ENCODE measurements at places on chromosomes 4 and X.

GRCh38 chrX:123779908-123780396 lies 47.1 kb upstream of the THOC2 start:
- DNase-seq: no peak

DNA sequence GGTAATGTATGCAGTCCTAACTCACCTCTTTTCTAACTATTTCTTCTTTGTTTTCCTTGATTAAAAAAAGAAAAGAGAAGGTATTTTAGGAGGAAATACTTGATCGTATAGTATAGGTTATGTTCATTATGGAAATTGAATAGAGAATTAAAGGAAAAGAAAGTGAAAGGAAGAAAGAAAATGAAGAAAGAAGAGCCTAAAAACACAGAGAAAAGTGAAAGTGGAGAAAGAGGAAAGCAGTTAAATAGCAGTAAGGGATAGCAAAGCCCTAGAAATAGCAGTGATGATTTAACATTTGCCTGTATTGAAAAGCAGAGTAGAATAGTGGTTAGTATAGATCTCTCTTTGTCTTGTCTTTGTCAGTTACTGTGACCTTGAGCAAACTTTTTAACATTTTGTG lies 37.0 kb downstream of the MRPL1 start:
- DNase-seq: no peak

- DNase-seq: peak; percentile 16
These were observed 38.1 kb downstream of the KDR start for GRCh38 chr4:55087009-55087912.

DNA sequence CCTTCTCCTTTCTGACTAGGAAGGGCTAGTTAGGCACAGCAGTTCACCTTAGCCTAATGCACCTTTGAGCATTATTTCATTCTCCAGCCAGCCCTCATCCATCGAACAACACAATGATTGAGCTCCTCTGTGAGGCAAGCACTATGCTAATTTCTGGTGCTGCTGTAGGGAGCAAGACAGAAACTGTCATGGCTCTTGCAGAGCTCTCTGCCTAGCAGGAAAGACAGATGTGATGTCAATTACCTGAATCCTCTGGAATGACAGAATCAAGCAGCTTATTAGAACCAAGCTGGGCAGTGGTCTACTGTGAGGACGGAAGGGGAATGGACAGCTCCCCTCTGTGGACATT lies 256.1 kb upstream of the NOCT start:
- DNase-seq: no peak

GRCh38 chrX:123157586-123157985 lies 26.5 kb upstream of the GRIA3 start:
- DNase-seq: no peak

DNA sequence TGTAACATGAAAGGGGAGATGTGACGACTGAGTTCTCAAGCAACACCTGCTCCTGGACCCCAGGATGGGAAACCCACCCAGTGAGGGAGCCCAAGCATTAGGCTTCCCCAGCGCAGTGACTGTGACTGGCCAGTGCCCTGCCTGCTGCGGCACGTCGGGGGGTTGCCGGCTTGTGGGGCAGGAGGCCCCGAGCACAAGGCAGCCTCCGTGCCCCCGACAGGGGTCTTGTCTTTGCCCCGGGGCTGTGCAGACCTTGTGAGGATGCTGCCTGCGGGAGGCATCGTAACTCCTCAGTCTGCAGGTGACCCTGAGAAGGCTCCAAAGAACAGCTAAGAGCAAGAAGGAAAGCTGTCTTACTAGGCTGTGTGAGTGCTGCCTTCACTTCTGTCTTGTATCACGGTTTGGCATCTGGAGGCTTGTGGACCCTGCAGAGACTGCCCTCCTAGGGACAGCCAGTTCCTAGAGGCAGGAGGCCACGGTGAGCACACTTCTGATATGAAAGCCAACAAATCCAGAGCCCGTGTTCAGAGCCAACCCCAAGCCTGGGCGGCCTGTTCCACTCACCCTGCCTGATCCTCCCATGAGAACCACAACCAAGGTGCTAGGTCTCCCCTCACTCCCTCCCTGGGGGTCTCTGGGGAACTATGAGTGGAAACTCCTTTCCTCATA lies 47.7 kb downstream of the FGFRL1 start:
- no peak for DNase-seq

- DNase-seq: no peak
These were observed 401 bp upstream of the EDNRA start for GRCh38 chr4:147480502-147480890.

GRCh38 chrX:154603438-154604430 lies 15.3 kb downstream of the CTAG1B start:
- DNase-seq: peak; percentile 54

GRCh38 chrX:1246816-1247215 lies 21.8 kb upstream of the CSF2RA start:
- peak; percentile 62 for DNase-seq

- DNase-seq: no peak
These were observed 261.1 kb upstream of the PLCXD1 start for GRCh38 chrX:19912-20571.

- DNase-seq: no peak
These were observed 207.9 kb downstream of the HS6ST2 start for GRCh38 chrX:132750331-132751062.

GRCh38 chr4:40316782-40317635 lies 18.1 kb upstream of the CHRNA9 start:
- peak; percentile 92 for DNase-seq

DNA sequence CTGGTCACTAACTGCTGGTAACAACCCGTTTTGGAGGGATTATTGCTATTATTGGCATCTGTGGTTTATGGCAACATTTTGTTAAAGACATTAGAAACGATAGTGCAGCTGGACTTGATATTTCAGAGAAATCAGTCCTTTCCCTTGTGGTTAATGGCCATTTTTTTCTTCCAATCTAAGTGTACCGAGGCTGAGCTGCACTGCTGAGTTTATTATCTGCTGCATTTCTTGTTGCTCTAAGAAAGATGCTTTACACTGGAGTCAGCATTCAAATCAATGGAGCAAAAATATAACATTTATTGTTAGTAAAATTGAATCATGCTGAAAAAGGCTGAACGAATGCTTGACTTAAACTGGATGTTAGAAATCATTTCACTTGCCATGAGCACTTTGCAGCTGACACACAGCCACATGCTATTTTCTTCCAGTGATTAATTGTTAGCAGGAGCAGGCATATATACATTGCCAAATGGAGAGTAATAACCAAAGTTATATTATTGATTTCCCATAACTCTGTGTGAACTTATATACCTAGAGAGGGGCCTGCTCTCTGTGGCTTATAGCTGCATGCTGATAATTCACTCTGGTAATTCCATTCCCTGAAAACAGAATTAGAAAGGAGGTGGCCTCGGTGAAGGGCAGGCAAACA lies 66.5 kb upstream of the TTC29 start:
- DNase-seq: no peak

DNA sequence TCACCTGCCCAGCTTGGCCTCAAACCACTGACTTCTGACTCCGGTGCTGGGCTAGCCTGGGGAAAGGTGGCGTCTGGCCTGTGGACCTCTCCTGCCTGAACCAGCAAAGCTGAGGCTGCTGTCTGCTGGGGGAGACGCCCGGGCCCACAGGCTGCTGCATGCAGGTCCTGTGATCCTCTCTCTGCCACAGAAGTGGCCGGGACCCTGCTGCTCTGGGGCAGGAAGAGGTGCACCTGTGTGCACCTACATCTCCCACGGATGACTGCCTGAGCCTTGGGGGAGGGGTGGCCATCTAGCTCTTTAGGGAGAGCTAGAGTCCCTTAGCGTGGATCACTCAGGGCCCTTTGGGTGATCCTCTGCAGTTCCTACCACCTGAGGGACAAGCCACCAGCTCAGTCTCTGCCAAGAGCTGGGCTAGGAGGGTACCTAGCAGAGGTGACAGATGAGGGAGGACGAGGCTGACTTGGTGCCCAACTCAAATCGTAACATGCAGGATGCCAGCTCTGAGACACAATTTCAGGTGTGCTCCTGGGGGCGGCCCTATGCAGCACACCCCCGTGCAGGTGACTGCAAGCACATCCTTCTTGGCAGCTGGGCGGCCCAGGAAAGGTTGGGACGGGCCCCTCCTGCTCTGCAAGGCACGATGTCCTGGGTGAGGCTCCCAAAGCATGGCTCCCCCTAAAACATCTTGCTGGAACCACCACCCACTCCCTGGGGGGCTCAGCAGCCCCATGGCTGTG lies 22.5 kb downstream of the LETM1 start:
- DNase-seq: no peak

- peak; percentile 54 for DNase-seq
These were observed 94.0 kb downstream of the AFAP1 start for GRCh38 chr4:7845493-7846128.

DNA sequence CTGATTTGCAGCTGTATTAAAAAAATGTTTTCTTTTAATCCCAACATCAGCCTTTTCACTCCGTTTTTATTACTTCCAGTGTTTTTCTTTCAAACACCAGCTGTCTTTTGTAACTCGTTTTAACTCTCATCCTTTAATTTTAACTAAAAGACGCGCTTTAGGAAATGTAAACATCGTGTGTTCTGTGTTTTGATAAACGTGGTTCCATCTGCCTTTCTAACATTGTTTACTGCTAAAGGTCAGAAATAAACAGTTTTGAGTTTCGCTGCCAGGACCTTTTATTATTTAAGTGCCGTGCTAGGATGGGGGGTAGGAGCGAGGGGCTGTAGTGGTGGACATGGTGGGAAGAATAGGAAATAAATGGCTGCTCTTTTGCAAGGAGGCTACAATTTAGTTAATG lies 1.5 kb downstream of the N4BP2 start:
- DNase-seq: no peak

- DNase-seq: no peak
These were observed 7.1 kb downstream of the KLF3 start for GRCh38 chr4:38670939-38671591.

- DNase-seq: no peak
These were observed 4.2 kb upstream of the ZXDB start for GRCh38 chrX:57587607-57588006.

- no peak for DNase-seq
These were observed at the start of gene MAOB for GRCh38 chrX:43882294-43882681. MAOB (minus strand) TSS chrX:43882450; CDS start chrX:43882299, 151 bp downstream.

- DNase-seq: no peak
These were observed 341.6 kb upstream of the MAOA start for GRCh38 chrX:43314525-43314924.

DNA sequence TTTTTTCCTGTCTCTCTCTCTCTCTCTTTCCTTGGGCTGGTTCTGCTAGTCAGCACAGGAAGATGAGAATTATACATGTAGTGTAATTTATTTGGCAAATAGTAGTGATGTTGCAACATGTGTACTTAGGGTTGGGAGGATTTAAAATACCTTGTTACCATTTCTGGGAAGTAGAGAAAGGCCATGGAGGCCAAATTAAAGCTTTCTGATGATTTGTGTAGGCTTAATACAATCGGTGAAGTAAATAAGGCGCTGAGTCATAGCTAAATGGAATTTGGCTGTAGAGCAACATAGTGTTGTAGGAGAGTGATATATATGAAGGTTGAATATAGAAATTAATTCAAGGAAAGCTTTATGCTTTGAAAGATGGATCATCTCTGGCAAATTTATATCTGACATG lies 295.3 kb downstream of the GRID2 start:
- DNase-seq: no peak

- no peak for DNase-seq
These were observed 38.0 kb downstream of the TRIM2 start for GRCh38 chr4:153241970-153242838.

DNA sequence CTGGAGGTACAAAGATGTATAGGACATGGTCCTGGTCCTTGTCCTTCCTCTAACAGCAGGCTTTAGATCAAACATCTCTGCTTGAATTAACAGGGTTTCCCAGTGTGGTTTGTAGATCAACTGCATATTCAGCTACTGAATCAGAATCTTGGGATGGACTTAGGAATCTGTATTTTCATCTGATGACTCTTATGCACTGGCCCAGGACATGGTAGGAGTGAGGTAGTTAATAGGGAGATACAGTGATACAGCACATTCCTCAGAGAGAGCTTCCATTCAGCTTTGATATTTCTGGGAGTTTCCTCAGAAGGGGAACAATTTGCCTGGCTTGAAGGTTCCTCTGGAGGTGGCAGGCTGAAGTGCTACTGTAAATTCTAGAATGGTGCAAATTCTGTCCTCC lies 203.1 kb downstream of the LARP7 start:
- peak; percentile 50 for DNase-seq

DNA sequence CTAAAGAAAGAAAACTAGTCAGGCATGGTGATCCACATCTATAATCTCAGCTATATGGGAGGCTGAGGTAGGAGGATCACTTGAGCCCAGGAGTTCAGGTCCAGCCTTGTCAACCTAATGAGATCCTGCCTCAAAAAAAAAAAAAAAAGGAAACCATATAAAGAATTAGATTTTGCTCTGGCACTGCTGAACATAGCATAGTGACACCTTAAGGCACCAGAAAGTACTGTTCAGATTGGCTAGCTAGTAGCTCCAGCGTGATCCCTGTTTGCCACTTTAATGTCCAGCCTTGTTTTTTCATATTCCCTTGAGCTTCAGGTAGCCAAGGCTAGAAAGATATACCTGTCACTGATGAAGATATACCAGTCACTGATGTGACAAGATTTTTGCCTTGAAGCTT lies 34.1 kb downstream of the EXOC1 start:
- DNase-seq: no peak

DNA sequence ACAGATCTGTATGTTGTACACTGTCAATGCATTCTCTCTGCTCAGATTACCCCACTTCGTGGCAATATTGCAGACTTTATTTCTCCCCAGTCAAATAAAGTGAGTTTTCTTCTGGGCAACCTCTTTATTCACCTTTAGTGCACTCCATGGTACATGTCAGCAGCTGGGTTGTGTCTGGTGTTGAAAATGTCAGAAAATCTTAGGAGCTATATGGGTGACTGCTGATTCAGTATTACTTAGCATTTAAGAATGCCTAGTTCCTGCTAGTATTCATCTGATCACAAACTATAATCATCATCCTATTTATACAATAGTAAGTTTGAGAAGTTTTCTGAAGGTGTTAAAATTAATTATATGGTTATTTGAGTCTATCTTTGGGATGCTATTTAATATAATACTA lies 112.5 kb downstream of the CFAP299 start:
- DNase-seq: no peak

- no peak for DNase-seq
These were observed 1.7 kb upstream of the SLC2A9 start for GRCh38 chr4:10023050-10023419.

DNA sequence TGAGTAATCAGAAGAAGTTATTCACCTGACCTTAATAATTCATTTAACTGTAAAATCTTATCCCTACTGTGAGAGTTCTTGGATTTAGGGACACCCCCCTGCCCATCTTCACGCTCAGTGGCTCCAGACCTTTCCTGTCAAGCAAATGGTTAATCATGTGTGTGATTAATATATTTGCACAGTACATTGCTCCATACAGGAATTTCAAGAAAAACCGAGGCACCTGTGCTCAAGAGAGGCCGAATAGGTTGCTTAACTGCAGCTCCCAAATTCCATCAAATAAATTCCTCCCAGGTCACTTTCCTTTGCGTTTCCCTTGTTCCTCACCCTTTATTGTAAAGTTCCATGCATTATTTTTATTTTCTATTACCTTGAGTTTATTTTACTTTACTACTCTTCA lies 119.5 kb downstream of the STOX2 start:
- no peak for DNase-seq

- peak; percentile 82 for DNase-seq
These were observed 105.0 kb downstream of the SHROOM3 start for GRCh38 chr4:76539979-76540378.

Data from fibroblast of skin of scalp (primary cell).